Esophagus mucosa (tissue), 1 donor: ENCODE measurements at places on chromosomes 6 and 20.
A peak's percentile ranks its signal among the peaks of the same experiment; 100 is the strongest.

DNA sequence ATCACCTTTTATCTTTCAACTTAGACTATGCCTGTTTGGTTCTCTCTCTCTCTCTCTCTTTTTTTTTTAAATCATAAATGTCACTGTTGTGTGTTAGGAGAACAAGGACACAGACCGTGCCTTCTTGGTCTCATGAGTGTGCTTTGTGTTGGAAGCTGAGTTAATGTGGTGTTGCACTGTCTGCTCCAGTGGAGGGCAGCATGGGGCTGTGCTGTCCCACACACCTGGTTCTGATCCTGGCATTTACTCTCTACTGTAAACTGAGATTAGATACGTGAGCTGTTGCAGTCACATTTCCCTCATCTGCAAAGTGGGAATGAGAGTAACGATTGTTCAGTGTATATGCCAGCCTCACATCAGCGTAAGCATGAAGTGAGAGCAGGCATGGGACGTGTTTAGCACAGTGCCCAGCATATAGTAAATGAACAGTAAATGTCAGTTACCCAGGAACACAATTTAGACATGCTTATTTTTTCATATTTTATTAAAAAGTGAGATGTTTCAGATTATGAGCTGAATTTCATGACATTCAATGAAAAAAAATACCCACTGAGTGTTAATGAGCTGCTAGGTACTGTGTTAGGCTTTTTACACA lies 161.1 kb downstream of the FARS2 start:
- ATAC-seq: peak; percentile 86

DNA sequence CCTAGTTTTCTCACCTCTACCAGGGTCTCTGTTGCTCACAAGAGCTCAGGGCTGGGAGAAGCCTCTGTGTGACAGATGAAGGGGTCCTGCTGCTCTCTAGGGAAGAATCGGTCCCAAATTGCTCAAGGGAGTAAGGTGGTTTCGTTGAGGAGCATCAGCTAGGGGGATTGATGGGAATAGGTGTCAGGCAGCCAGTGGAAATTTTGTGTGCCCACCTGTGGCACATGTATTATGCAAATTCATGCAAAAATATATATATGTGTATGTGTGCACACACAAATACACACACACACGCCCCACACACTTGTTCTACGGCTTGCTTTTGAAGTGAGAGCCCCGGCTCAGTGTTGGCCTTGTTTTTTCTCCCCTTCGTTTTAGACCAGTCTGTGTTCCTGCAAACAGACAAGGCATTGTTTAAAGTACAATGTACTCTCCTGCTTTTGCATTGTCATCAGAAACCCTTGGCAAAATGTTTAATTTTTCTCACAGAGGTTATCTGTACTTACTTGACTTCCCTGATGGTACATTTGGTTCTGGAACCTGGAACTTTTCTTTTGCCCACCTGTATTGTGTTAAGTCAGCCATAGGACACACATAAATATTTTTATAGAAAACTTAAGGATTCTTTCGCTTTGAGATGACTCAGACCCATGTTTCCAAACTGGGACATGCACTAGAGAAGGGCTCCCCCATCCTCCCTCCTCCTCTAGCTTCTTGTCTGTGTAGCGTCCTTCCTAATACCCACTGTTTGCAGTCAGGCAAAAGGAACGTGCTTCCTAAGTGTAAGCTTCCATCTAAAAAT lies 26.7 kb downstream of the FOXO3 start:
- ATAC-seq: no peak

DNA sequence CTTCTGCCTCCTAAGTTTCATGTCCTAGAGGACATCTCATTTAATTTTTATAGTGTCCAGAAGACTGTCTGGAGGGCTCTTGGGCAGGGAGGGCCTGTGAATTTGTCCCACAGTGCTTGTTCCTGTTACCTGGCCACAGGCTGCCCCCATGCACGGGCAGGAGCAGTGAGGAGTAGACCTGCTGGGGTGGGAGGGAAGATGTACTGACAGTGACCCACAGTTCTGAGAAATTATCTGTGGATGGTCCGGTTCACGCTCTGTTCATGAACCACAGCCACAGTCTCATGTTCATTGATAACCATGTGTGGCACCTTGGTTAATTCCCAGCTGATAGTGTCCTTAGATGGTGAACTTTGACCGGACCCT lies 18.8 kb upstream of the ZNF831 start:
- no peak for ATAC-seq

- ATAC-seq: no peak
Measured at GRCh38 chr20:24985802-24986201, 6.7 kb downstream of the APMAP start.

DNA sequence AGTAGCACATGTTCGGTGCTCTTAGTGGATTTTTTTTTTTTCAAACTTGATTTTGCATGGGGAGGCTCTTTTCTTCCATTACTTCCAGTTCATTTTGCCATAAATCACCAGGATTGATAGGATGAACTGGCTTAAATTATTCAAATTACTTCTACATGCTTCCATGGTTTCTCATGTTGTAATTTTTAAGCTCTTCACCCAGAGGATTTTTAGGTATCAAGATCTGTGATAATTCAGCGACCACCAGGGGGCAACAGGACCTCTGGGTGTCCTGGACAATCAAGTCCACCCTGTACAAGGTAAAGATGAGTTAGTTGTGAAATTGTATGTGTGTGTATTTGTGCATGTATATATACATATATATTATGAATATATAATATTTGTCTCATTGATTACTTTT lies 4.2 kb upstream of the EPHA7 start:
- no peak for ATAC-seq

DNA sequence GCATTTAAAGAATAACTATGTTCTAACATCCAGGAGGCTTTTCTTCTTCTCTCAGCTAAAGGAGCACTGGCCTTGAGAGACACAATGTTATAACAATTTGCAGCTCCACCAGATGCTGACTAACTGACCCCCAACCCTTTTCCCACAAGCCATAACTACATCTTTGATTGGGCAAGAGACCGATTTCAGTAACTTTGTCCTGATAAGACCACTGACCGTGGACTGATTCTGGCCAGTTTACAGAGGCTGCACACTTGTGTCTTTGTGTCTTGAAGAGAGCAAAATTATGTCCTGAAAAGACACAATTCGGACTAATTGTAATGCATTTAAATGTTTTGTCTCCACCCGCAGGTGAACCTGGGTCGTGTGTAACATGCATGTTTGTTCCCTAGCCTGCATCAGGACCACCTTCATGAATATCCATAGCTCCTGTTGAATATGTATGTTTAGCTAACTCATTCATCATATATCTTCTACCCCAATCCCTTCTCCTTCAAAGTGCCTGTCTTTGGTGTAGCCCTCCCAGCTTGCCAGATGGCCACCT lies 22.3 kb downstream of the ABRACL start:
- ATAC-seq: no peak

DNA sequence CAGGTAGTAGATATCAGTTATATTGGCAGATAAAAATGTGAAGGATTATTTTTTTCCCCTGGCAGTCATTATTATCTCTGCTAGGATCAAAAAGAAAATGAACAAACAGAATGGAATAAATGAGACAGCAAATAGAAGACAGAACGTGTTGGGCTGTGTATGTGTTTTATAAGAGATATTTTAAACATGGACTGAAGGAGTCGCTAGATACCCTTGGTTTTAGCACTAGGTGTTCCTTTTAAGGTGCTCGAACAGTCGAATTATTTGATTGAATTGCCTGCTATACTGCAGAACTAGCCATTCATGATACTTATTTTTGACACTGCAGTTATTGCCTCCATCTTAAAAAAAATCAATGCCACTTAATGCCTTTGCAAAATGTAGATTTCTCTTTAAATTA lies 3.7 kb downstream of the GRIK2 start:
- ATAC-seq: no peak

DNA sequence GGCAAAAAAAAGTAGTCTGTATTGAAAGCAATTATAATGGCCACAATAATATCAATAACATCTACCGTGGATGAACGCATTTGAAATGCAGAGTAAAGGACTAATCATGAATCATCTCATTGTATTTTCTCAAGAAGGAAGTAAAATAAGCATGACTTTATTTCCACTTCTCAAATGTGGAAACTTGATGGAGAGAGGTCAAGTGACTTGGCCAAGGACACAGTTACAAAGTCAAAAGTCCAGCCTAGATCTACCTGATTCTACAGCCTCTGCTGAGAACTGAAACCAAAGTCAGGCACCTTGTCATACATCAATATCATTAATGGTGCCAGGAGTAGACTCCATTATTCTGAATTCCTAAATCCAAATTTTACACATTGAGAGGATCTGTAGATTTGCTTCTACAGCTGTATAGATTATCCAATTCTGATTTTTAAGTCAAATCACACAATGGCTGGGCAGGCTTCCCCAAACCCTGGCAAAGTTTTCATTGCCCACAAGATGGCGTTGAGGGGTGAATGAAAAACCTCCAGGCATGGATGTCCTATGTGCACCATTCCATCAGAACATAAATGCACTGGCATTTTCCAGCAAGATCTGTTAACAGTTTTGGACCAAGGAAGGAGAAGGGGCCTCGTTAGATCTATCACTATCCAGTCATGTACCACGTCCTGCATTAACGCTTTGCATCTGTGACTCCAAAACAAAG lies 423.1 kb downstream of the MAFB start:
- peak; percentile 59 for ATAC-seq

- ATAC-seq: no peak
Measured at GRCh38 chr6:45688180-45688579, 310.4 kb upstream of the SUPT3H start.

- no peak for ATAC-seq
Measured at GRCh38 chr6:3579652-3580175, 122.9 kb upstream of the SLC22A23 start.
